ENCODE measurements at places on chromosomes 6 and 20.

- DNase-seq, result no peak
Measured at GRCh38 chr6:119124079-119124824, 45.8 kb upstream of the FAM184A start.

GRCh38 chr20:16147216-16147615 lies 426.0 kb downstream of the KIF16B start:
- DNase-seq, result no peak

GRCh38 chr20:51029963-51030920 lies 7.3 kb upstream of the KCNG1 start:
- no peak for DNase-seq

GRCh38 chr6:11414176-11414963 lies 123.2 kb upstream of the TMEM170B start:
- DNase-seq, result no peak

GRCh38 chr6:88492241-88492640 lies 326.1 kb upstream of the CNR1 start:
- no peak for DNase-seq

- no peak for DNase-seq
Measured at GRCh38 chr6:117668736-117669135, 6.5 kb upstream of the NUS1 start.

- no peak for DNase-seq
Measured at GRCh38 chr6:152453421-152453820, 183.7 kb downstream of the SYNE1 start.

DNA sequence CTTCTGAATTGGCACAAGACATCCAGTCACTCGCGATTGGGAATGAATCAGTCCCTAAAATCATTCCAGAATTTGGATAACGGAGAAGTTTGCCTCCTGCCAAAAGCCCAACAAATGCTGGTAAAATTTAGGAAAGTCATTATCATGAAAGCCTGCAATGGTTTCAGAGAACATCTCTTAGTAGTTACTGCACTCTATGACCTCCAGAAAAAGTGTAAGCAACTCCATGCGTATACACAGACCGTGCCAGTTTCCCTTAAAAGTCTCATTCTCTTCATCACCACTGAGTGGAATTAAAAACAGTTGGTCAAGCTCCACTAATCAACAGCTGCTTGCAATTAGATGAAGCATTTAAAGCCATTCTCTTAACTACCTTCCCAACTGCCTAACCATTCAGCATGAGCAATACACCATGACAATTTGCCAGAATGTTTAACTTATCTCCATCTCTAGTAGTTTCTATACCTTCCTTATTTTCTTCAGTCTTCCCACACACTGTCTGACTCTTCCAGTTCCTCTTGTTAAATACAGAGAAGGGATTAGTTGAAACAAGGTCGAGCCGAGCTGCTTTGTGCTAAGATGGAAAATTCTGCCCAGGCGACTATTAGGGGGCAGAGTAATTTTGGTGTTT lies 183.6 kb upstream of the PRDM1 start:
- DNase-seq, result no peak

- DNase-seq, result no peak
Measured at GRCh38 chr6:44278774-44279697, 8.8 kb downstream of the TMEM151B start.

GRCh38 chr6:26195924-26196845 lies 109.0 kb downstream of the HFE start:
- DNase-seq, result no peak

DNA sequence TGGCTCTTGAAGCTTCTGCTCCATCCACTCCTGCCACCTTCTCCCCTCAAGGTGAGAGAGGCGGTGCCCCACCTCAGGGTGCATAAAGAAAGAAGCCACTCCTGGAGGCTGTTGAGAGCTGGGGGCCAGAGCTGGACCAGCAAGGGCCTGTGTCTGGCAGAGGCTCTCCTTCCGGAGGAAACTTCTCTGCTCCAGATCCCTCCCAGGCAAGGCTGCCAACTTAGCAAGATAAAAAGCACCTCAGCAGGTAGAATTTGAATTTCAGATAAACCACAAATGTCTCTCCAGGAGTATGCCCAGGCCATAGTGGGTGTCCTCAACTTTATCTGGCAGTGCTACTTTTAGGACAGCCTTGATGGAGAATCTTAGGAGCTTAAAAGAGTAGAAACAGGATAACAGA lies 13.8 kb downstream of the UNC93A start:
- no peak for DNase-seq

- no peak for DNase-seq
Measured at GRCh38 chr6:150894935-150895552, 29.5 kb downstream of the MTHFD1L start.

GRCh38 chr6:31400467-31401289 lies 2.7 kb upstream of the MICA start:
- no peak for DNase-seq

DNA sequence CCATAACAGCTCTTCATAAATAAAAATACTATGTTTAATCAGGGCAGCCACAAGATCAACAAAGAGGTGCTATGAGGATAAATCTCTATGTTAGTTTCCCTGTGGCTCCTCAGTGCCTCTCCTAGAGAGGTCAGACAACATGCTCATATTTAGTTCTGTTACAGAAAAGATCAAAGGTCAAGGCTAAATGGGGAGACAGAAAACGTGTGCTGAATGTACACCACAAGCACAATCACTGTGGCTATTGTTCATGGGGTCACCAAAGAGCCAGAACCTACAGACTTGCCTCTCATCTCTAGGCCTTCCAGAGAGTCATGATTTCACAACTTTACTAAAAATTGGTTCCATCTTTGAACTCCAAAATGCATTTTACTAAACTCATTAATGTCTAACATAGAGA lies 409.8 kb downstream of the HACE1 start:
- DNase-seq, result no peak

DNA sequence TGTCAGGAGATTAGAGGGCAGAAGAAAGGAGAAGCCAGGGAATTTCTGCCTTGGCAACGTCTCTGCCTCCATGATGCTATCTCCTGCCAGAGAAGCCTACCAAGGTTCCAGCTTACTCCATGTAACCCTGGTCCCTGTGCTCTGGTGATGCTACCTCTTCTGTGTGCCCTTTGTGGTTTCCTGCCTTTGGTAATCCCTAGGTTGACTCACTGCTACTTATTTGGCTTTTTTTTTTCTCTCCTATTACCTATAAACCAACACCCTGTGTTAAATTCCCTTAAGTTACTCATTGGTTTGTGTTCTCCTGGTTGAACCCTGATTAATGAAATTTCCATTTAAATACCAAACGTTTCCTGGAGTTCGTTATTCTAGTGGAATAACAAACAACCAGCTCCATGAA lies 527.8 kb upstream of the FLRT3 start:
- DNase-seq, result no peak

DNA sequence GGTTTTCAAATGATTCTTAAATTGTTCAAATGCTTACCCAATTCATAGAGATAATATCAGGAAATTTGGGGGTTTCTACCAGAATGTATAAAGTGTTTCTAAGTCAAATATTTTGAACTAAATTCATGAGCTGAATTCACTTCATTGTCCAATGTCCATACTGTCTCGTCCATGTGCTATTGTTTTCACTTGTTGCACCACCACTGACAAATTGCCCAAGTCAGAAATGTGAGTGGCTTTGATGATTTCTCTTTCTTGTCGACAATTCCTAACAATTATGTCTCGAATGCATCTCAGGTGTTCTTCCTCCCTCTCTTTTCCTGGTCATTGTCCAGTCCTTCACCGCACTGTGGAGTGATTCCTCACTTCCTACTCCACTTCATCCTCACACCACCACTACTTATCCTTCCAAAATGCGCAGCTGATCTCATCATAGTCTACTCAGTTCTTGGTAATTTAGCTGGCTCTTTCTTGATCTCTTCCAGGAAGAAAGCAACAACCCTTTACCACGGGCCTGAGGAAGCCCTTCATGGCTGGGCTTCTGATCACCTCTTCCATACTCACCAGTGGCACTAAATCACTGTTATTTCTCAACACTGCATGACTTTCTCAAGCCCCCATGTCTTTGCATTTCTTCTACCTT lies 161.1 kb downstream of the FOXA2 start:
- DNase-seq, result no peak

- DNase-seq, result no peak
Measured at GRCh38 chr6:30880698-30881252, 3.5 kb upstream of the DDR1 start.

DNA sequence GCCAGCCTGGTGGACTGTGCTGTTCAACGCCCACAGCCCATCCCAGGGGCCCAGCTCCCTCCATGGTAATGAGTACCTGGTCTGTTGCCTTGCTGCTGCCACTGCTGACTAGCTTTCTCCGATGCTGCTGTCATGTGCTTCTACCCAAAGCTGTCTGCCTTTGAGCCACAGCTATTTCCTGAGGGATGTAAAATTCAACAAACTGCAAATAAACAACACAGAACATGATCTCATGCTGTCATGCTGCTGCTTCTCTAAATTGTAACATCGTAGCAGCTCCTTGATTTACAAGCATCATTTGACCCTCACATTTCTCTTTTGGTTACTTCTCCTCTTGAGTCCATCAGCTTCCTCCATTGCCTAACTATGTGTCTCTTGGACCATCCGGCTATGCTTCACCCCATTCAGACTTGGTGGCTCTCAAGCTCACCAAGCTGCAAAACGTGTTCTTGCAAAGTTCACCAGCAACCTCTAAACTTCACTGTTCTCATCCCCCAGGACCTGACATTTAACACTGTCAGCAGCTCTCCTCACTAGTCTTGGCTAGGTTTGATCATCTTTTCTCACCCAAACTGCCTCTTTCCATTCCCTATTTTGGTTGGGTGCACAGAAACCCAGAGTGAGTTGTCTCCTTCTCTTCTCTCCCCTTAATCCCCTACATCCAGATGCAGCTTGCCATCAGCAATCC lies 54.6 kb downstream of the FYN start:
- no peak for DNase-seq

- no peak for DNase-seq
Measured at GRCh38 chr6:108291091-108291490, 3.8 kb upstream of the AFG1L start.

DNA sequence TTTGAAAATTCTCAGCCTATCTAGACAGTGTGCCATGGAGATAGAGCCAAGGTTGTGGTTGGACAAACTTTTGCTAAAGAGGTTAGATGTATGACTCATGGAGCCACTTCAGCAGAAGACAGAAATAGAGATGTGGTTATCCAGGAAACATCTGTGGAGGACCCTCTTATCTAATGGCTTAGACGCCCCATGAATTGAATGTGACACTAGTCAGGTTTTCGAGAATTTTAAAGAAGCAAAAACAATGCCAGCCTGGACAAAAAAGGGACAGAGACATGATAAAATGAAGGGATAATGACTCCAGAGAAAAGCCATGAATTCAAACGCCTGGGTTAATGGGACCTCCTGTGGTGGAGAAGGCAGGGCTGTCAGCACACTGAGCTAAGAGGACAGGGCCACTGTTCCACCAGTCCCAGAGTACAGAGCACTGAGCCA lies 280.5 kb downstream of the CLVS2 start:
- no peak for DNase-seq

- DNase-seq, result no peak
Measured at GRCh38 chr6:90350689-90351554, 54.3 kb upstream of the BACH2 start.

GRCh38 chr6:141309295-141309694 lies 823.4 kb upstream of the GJE1 start:
- no peak for DNase-seq

GRCh38 chr6:136958168-136958567 lies 36.1 kb downstream of the SLC35D3 start:
- DNase-seq, result no peak

- DNase-seq, result no peak
Measured at GRCh38 chr6:125415913-125416312, 114.1 kb upstream of the HDDC2 start.

DNA sequence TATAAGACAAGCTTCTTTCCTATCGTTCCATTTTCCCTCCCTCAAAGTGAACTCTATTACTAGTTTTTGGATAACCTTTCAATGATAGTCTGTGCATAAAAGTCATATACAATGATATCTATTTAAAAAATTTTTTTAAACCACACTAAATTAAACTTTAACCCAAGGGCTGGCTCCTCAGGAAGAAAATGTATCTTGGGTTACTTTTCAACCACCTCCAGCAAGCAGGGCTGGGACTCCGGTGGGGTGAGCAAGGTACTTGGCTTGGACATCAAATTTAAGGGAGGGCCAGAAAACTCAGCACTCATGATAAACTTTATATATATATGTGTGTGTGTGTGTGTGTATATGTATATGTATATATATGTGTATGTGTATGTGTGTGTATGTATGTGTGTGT lies 13.9 kb upstream of the PPP1R3G start:
- no peak for DNase-seq

DNA sequence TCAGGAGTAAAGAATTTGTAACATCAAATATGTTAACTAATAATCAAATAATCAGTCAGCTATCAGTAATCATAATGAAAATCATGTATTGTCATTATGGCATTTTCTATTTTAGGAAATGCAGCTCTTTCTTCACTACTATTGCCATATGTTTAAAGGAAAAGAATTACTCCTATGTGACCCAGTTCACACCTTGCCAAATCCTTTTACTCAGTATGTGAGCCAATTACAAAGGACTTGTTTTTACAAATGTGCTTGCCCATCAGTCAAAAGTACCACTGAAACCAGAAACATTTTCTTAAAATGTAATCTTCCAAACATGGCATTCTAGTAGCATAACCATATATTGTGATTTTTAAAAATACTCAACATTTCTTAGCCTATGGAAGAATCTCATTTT lies 63.6 kb downstream of the NCOA7 start:
- DNase-seq, result no peak
